ENCODE measurements at places on chromosomes 13 and 19.

DNA sequence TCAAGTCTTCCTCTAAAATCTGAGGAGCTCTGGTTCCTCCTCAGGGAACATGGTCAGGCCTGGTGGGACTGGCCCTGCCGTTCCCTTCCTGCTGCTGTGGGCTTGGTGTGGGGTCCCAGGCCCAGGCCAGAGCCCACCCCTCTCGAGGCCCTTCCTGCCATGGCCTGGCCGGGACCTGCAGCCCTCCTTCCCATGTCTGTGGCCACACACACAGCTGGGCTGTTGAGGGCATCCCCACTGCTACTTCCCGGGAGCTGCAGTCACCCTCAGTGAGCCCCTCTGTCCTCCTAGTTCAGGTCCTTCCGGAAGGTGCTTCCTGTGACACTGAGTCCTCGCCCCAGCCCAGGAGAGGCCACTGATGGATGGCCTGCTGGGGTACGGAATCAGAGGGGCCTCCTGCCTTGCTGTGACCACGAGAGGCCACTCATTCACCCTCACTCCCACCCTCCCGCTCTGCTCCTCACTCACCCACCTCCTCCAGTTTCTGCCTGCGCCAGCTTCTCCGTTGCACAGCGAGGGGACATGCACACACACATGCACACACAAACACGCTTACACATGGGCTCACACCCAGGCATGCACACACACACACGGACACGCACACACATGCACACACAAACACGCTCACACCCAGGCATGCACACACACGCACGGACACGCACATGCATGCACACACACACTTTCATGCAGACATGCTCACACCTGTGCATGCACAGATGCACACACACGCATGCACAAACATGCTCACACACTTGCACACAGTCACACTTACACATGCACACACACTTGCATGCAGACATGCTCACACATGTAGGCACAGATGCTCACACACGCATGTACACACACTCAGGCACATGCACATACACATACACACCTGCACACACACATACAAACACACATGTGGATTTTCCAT, 7.3 kb upstream of the MCF2L start:
- no peak for DNase-seq

GRCh38 chr13:23468811-23469210, 35.3 kb upstream of the SACS start:
- DNase-seq, result no peak

GRCh38 chr13:51066091-51066831, 44.8 kb downstream of the C13orf42 start:
- peak; percentile 45 for DNase-seq

DNA sequence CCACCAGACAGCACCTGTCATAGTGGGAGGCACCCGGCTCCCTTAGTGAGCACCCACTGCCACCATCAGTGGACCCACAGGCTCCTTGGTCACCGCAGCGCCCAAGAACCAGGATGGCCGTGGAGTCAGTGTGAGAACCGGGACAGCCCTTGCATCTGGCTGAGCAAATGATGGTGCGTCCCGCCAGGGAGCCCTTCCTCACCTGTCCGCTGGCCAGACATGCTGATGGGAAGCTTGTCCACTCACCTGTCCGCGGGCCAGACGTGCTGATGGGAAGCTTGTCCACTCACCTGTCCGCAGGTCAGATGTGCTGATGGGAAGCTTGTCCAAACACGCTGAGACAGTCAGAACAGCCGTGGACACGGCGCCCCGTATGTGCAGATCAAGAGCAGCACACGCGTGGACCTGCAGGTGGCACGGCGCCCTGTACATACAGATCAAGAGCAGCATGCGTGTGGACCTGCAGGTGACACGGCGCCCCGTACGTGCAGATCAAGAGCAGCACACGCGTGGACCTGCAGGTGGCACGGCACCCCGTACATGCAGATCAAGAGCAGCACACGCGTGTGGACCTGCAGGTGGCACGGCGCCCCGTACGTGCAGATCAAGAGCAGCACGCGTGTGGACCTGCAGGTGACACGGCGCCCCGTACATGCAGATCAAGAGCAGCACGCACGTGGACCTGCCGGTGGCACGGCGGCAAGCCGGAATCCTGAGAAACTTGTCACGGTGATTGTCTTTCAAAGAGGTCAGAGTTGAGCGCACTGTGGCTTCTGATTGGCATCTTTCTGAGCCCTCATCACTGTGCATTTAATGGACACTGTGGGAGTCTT, 40.7 kb upstream of the DCUN1D2 start:
- DNase-seq, result no peak

DNA sequence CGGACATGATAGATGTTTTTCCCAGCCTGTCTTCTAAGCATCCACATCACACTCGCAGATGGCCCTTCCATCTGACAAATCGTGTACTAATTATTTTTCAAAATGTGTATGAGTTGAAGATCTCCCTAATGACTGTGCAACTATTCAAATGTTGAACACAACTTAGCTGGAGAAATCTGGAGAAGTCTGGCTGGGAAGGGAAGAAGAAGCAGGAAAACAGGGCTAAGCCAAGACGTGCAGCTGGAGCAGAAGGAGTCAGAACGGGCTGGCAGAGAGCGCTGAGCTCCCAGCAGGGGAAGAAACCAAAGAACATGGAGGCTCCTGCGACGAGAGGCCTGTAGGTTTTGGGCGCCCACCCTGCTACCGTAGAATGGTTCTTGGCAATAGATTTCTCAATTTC, 13.2 kb upstream of the LATS2 start:
- DNase-seq, result no peak

- DNase-seq, result no peak
These were observed 141.3 kb upstream of the HTR2A start for GRCh38 chr13:47038188-47038587.

- no peak for DNase-seq
These were observed 69.4 kb downstream of the PSPC1 start for GRCh38 chr13:19713186-19713965.

GRCh38 chr19:37333457-37333856, 37.4 kb upstream of the ZNF527 start:
- DNase-seq, result no peak

Data from hematopoietic multipotent progenitor cell treated with erythropoietin and hydrocortisone succinate and interleukin-3 and kit ligand, for 8 days (in vitro differentiated cells).